ENCODE measurements at places on chromosomes 5 and 9.

- DNase-seq: no peak
Measured at GRCh38 chr9:10434412-10434811, 178.4 kb downstream of the PTPRD start.

GRCh38 chr9:109861499-109861898, 81.5 kb downstream of the PALM2AKAP2 start:
- DNase-seq: no peak

- no peak for DNase-seq
Measured at GRCh38 chr5:127369796-127370195, 79.2 kb downstream of the MEGF10 start.

DNA sequence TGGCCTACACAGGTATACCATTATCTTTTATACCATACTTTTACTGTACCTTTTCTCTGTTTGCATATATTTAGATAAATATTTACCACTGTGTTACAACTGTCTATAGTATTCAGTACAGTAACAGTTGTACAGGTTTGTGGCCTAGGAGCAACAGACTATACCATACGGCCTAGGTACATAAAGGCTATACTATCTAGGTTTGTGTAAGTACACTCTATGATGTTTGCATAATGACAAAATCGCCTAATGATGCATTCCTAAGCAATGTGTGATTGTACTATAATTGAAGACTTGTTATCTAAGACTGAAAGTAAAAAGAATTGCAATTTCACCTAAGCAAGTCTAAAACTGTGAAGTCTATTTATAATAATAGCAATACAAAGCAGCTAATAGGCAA, 3.9 kb downstream of the C9orf72 start:
- no peak for DNase-seq

DNA sequence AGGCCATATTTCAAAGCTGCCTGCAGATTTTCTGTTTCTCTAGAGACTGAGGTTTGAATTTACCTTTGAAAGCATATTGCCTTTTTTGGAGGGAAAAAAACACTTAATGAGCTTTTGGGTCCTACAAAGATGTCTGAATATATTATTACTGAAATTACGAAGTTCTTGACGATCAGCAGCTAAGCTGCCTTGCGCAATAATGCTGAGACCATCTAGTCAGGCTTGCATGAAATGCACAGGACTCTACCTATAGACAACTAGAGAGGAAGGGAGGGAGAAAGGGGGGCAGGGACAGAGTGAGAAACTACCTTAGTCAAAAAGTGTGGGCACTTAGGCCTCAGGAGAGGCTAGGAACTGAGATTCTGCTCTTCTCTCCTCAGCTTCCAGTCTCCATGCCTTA, 175.9 kb upstream of the KIF2A start:
- DNase-seq: no peak

- DNase-seq: no peak
Measured at GRCh38 chr5:83672646-83673045, 48.0 kb downstream of the HAPLN1 start.

DNA sequence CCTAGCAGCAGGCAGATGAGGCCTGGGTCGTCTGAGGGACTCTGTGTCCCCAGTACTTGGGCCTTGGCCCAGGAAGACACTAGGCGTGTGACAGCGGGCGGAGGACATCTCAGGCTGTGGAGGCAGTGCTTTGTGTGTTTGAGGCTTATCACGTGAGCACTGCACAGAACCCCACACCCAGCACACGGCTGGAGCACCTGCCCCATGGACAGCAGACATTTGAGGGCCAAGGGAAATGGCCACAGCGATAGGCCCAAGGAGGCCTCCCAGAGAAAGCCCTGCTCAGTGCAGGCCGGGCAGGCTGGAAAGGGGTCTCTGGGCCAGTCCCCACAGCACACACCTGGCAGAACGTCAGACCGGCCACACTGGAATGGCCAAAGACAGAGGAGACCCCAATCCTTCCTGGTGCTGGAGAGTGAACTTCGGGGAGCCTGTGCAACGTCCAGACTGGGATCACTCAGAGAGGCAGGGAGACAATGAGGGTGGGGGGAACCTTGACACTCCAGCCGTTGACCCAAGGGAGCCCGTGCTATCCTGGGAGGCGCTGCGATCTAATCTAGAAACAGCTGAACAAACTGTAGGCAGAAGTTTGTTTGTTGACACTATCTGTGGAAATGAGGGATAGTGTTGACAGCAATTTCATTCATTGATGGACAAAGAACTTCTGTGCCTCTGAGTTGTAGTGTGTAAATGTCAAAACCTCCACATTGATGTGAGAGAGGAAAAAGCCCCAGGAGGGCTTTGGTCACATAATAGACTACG, 19.6 kb upstream of the FLT4 start:
- no peak for DNase-seq

- no peak for DNase-seq
Measured at GRCh38 chr5:67197536-67197935, 937 bp upstream of the CD180 start.

DNA sequence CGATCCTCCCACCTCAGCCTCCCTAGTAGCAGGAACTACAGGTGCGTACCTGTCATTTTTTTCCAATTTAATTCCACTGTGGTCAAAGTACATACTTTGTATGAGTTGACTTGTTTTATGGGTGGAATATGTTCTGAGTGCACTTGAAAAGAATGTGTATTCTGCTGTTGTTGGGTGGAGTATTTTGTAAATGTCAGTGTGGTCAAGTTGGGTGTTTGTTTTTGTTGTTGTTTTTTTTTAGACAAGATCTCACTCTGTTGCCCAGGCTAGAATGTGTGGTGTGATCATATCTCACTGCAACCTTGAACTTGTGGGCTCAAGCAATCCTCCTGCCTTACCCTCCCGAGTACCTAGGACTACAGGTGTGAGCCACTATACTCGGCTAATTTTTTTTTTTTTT, 17.9 kb downstream of the SLC25A25 start:
- DNase-seq: no peak

DNA sequence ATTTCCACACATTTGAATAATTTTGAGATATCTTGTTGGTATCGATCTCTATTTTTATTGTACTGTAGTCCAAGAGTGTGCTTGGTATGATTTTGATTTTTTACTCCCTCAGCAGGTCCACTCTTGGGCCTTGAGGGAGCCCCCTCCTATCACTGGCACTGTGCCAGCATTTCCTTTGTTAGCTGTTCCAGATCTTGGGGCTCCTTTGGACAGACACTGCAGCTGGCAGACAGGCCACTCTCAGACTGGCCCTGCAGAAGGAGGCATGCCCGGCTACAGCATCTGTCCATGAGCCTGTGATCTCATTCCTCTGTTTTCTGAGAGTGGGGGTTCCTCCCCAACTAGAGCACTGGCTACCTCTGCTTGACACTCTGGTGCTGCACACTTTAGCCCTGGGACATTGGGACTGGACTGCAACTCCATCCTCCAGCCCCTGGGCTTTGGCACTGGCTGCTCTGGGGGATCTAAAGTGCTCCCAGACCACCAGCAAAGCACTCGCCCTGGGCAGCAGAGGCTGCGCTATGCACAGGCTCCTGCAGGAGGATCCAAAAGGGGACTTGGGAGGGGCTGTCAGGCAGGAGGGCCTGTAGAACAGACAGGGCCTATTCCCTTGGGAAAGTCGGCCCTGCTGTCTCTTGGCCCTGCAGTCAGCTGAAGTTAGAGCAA, 271.3 kb upstream of the DMAC1 start:
- DNase-seq: no peak

DNA sequence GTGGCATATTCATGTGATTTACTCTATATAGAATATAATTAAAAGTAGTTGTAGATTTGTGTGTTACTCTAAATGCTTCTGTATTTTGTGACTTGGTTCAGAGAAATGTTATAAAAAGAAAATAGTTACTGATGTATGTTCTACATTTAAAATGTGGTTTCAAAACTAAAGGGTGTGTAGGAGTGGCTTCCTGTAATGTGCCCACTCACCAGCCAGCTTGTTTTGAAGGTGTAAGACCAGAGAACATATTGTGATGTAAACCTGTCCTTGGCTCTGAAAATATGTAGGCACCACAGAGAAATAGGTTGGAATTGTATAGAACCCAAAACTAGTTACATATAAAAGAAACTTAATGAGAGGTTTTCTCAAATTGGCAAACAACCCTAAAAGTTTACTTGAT, 51.2 kb upstream of the ARRDC3 start:
- no peak for DNase-seq

All from NCI-H1694 (cell line).